ENCODE measurements at places on chromosomes 3 and 15.

DNA sequence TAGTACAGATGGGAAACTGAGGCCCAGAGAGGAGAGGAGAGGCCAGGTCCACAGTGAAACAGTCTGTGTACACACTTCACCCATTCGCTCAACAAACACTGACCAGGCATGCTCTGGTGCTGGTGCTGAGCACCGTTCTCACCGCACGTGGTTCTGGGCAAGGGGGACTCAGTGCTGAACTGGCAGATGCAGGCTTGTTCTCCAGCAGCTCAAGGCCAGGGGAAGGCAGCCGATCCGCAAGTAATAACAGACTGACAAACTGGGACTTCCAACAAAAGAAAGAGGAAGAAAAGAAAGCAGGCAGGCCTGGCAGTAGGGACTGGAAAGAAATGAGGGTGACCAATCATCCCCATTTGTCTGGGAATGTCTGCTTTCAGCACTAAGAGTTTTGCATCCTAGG lies 25.6 kb upstream of the LINGO1 start:
- DNase-seq = no peak

GRCh38 chr3:172257648-172258400 lies 190.4 kb downstream of the GHSR start:
- DNase-seq = no peak

- DNase-seq = no peak
These were observed 105.9 kb upstream of the TSC22D2 start for GRCh38 chr3:150302246-150302645.

GRCh38 chr3:142897807-142898206 lies 8.9 kb upstream of the PCOLCE2 start:
- DNase-seq = no peak

Measured in natural killer cell treated with Interleukin-12 subunit alpha and Interleukin-12 subunit beta and Interleukin-15 and Interleukin-18, amount 100 ng/mL, for 72 hours (primary cell).